ENCODE measurements at places on chromosomes 7 and 10.

DNA sequence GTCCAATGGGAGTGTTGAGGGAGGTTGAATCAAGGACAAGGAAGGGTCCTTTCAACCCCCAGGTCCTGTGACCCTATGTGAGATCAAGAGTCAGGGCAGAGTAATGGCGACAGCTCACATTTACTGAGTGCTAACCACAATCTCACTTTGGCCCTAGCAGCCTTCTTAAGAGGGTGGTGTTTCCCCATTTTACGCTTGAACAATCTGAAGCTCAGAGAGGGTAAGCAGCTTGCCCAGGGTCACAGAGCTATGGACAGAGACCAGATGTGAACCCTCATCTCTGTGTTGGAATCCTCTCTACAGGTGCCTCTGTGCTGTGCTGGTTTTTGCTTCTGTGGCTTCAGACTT lies 102.0 kb downstream of the GRK5 start:
- no peak for DNase-seq

DNA sequence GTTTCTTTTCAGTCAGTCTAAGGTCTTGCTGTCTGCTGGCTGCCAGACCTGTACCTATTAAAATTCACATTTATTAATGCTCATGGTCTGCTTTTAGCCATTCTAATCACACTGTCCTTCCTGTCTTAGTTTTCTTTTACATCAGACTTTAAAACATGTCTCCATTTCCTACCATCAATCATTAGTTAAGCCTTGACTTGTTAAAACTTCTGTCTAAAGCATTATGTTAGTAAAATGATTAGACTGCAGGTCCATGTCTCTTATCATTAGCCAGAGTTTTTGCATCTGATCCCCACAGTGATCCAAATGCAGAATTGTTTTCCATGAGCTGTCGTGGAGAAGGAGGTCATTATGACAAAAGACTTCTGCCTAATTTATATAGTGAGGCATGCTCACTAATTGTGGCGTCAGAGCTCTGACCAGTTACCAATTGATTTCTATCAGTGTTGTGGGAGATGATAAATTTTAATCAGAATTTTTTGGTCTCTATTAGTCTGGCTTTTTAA lies 226.5 kb downstream of the DKK1 start:
- DNase-seq: no peak

DNA sequence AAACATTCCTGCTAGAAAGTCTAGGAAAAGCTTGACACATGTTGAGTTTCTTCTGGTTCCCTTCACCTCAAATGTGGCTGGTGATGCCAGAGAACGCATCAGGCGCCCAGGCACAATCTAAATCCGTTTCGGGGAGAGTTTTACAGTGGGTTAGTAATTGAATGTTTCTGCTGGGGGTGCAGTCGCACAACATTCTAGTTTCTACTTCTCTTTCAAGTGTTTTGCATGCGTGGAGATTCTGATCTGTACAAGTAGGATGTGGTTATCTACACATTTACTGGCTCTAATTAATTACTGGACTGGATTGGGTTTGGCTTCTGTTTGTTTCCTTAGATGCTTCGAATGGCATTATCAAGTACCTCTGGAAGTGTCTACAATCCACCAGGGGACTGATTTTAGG lies 173.8 kb downstream of the TMEM26 start:
- DNase-seq: no peak

- DNase-seq: no peak
Observed at GRCh38 chr7:101166648-101166908, 1.2 kb upstream of the VGF start.

DNA sequence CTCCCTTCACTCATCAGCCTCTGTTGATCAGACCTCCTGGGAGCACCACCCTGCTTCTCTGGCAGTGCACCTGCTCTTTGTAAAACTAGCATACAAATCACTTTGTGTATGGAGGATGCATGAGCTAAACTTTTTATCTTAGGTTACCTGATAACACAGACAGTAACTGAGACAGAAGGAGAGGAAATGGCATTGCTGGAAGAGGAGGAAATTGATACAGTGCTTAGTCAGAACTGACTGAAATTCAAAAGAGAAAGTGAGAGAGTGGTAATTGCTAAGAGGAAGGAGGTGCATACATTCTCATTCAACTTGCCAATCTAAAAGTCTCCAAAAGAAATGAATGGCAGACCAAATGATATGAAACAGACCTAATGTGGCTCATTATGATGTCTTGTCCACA lies 1120.7 kb downstream of the GATA3 start:
- no peak for DNase-seq

GRCh38 chr10:8221451-8221850 lies 167.0 kb downstream of the GATA3 start:
- no peak for DNase-seq

GRCh38 chr10:112376396-112376790 lies 2.5 kb downstream of the ACSL5 start:
- DNase-seq: no peak

DNA sequence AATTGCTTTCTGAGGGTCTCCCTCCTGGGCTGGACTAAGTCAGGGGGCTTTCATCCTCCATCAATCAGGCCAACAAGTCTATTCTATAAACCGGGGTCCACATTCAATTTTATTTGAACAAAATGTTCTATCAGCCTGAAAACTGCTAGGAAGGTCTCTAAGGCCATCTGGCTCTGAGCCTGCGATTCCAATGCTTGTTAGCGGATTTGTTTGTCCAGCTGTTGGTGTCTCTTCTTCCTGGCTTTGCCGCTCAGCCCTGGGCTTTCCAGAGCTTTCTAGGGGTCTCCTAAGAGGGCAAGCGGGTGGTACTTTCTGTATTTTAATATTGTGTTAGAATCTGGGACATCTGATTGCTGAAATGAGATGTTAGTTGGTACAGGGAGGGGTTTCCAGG lies 136.7 kb downstream of the VIPR2 start:
- DNase-seq: no peak

DNA sequence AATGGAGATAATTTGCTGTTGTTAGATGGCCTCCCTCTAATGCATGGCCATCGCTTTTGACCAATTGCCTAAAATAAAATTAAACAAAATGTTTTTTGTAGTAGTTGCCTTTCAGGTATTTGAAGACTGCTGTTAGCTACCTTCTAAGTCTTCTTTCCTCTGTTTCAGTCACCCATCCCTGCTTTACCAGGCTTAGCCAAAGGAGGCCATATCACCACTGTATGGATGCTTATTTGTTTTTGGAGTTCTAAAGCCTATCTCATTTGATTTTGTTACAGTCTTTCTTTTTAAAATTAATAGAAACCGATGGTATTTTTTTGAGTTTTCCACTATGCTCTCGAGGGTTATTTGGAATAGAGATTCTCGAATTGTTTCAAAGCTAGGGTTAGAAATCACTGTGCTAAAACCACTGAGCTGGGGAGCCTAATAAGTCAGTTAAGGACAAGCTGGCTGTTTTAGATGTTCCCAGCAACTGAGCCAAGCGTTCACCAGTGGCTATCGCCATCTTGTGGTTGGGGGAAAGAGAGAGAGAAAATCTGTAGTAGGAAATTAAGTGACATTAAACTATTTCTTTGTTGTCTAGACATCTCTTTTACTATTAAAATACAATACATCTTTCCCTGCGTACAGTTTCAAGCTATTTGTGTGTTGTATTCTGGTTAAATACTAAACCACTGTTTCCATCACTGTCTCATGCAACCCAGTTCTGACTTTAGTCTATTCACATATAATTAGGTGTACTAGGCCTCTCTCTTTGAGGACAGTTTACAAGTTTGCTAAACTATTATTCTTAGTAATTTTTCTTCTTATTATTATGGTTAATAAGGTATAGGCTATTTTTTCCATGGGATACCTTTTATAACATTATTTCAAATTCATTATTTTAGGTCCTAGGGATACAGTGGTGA lies 52.2 kb downstream of the GPR158 start:
- DNase-seq: no peak

DNA sequence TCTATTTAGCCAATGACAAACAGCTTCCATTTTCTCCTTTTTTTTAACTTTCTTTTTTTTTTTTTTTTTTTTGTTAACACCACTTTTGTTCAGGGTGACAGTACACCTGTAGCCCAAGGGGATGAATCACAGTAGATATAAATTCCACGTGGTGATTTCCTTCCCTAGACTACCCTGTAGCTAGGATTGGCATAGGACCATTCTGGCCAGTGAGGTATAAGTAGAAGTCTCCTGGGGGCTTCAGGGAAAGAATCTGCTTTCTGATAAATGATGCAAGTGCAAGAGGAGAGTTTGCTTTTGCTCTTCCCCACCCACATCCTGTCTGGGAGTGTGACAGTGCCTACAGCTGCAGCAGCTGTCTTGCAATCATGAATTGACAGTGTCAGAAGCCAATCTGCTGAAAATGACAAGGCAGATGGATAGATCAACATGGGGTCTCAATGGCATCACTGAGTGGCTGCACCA lies 63.2 kb upstream of the TOMM7 start:
- peak; percentile 15 for DNase-seq

Data from activated CD4-positive, alpha-beta T cell treated with anti-CD3 and anti-CD28 coated beads for 1 hour (primary cell).